NK-92 treated with Interleukin-12 subunit alpha and Interleukin-12 subunit beta, amount 100 ng/mL, for 24 hours (cell line): ENCODE measurements at places on chromosomes 11 and 22.

DNA sequence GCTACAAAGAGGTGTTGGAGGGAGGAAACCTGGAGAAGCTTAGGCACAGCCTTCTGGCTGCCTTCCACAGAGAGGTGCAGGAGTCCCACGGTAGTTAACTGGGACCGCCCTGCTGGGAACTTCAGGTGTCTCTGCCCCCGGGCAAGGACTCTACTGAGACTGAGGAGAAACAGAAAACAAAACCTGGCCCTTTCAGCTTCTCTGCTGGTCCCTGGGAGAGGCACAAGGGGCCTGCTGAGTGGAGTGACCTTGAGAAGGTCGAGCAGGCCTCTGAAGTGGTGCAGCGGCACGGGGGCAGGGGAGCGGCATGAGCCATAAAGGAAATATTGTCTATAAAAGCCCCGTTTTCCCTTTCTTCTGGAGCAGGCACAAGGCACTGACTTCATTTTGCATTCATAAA, 38.9 kb downstream of the NTM start:
- no peak for DNase-seq

DNA sequence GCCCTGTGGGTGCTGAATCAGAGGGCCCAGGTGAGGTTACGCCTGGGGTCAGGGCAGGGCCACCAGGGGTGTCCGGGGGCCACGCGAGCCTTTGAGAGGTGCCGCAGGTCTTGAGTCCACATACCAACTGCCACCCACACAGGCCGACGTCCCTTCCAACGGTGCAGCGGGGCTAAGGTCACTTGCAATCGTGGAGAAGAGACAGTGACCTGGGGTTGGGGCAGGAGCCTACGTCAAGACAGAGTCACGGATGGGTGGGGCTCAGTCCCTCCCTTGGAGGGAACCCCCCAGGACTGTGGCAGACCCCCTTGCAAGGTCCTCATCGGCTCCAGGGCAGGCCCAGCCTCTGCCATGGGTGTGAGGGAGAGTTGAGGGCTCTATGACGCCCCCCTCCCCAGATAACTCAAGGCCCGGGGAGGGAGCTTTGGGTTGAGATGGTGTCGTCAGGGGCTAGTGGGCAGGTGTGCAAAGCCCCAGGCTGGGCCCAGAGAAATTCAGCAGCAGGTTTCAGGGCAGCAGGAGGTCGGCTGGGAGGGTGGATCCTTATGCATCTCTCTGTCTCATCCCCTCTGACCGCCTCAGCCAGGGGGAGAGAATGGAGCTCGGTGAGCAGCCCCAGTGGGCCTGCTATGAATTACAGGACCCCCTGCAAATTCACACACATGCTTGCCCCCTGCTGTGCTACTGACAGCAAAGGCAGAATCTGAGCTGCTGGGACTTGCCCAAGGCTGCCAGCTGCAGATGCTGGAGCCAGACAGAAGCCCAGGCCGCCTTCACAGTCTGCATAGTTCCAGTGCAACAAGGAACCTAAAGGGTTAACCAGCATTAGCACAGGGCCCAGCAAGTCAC, 60.0 kb downstream of the MYEOV start:
- no peak for DNase-seq

- no peak for DNase-seq
Observed at GRCh38 chr11:134001596-134001995, 44.8 kb upstream of the IGSF9B start.

DNA sequence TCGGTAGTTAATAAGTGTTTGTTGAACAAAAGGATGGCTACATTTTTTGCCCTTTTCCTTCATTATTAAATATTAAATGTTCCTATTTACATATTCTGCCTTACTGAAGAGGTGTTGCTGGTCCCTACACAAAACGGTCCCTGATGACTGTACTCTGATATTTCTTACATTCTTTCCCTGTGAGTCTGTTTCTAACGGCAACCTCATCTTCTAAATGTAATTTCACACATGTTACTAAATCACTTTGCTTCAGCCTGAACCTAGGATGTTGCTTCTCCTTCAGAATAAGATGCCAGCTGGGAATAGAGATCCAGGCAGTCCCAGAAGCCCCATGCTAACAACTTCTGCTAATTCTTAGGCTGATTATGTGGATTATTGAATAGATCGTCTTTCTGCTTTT, 50.3 kb downstream of the SPON1 start:
- DNase-seq: no peak

DNA sequence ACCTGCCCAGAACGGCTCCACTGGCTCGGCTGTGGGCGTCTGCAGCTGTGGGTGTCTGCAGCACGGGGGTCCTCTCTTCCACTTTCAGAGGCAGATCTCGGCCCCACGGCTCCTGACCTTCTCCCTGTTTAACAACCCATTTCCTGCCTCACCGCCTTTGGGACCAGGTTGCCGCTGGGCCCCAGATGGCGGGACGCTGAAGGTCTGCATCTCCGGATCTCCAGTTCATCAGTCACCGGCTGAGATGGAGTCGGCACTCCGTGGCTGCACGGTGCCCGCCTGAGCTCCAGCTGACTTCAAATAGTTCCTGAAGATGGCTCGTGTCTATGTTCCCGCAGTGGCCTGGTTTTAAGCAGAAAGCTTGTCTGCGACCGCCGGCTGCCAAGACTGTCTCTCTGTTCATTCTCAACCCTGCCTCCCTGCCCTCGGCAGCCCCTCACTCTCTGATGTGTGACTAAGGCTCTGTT, 475.9 kb downstream of the BRD1 start:
- no peak for DNase-seq

DNA sequence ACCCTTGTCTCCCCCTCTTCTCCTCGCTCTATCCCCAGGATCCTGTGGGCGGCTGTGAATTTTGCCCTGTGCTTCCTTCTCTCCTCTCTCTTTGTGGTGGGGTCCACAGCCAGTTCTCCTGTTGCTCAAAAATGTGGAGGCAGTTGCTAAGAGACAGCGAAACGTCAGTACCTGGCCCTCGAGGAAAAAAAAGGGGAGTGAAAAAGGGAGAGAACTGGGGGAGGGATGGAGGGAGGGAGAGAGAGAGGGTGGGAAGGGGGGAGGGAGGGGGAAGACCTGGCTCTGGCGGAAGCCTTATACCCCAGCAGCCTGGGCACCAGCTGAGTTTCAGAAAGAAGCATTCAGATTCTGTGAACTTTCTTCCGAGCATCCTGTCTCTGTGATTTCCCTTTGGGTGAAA, 2.1 kb upstream of the LRRC55 start:
- no peak for DNase-seq

DNA sequence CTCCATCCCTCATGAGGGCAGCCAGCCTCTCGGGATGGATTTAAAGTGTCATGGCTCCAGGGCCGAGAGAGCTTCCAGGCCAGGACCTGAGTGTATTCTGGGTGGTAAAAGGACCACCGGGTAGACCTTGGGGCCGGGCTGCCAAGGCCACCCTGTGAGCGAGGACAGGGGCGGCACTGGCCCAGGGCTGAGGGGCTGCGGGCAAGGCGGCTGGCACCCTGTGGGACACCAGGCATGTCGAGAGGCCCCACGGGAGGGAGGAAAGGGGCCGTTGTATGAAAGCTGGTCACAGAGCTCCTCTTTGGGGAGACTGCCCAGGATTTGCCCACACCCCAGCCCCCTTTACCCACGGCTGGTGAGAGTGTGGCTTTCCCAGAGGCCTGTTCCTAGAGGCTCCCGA, 92.3 kb upstream of the RTL6 start:
- no peak for DNase-seq

DNA sequence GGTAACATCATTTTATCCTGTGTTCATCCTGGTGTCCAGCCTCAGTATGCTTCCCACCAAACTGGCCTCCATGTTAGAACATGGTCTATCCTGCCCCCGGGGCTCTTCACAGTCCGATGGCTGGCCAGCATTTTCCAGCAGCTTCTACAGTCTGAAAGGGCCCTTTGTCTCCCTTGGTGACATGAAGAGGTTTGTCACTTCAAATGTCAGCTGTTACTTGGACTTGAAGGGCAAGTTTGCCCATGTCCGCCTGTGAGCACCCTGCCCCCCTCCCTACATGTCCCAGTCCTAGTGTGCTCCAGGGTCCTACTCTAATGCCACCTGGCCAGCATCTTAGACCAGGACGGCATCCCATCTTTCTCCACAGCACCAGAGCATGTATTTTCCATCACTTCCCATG, 24.7 kb downstream of the PATZ1 start:
- DNase-seq: no peak

- no peak for DNase-seq
Observed at GRCh38 chr11:35118906-35119305, 20.1 kb upstream of the CD44 start.

GRCh38 chr22:48145738-48146137, 1383.3 kb downstream of the TBC1D22A start:
- DNase-seq: no peak

DNA sequence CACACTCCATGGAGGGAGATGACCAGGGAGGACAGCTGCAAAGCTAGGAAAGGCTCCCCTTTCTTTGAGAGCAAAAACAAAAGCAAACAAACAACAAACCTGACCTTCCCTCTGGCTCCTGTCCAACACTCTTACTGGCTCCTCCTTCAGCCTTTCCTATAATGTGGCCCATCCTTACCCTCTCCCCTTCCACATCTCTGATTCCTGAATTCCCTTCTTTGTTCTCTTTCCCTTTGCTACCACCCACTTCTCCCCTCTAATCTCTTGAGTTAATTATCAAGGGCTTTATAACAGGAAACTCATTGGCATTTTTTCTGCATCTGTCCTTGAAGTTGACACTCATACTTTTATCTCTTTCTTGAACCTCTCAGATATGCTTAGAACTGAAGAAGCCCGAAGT, 56.3 kb downstream of the ZNF280B start:
- DNase-seq: no peak

GRCh38 chr11:126432065-126432461, 76.6 kb downstream of the ST3GAL4 start:
- no peak for DNase-seq

- no peak for DNase-seq
Observed at GRCh38 chr11:119791701-119792151, 62.7 kb upstream of the NECTIN1 start.

DNA sequence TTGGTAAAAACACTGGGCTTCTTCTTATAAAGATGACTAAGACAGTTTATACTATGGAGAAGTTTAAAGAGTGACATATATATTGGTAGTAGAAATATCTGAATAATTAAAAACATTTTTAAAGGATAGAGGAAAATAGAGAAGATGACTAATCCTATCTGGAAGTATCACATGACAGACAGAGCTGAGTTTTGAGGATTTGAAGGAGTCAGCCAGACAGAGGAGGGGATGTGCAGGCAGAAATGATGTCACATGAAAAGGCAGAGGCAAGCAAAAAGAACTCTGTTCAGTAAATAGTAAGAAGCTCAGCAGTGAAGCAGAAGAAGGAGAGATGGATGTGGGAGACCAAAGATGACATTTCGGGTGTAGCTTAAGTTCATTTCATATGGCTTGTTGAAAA, 1.6 kb downstream of the OR10A2 start:
- DNase-seq: no peak

- no peak for DNase-seq
Observed at GRCh38 chr11:103898577-103899336, 137.7 kb upstream of the DDI1 start.

- no peak for DNase-seq
Observed at GRCh38 chr11:12547953-12548650, 126.1 kb upstream of the TEAD1 start.

DNA sequence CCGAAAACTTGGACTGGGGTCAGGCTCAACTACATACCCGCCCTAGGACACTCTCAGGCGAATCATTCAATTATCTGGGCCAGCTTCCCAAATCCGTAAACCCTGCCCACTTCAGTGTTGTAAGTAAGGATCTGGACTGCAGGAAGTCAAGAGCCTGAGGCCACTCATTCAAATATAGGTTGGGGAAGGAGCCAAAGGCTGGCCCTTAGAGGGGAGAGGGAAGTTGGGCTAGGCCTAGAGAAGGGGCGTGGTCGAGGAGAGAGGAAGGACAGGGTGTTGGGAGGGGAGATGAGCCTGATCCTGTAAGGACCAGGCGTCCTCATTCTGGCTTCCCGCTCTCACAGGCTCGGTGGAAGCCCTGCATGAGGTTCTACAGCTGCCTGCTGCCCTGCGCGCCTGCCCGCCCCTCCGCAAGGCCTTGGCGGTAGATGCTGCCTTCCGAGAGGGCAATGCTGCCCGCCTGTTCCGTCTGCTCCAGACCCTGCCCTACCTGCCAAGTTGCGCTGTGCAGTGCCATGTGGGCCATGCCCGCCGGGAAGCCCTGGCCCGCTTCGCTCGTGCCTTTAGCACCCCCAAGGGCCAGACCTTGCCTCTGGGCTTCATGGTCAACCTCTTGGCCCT, 3.0 kb downstream of the SAC3D1 start:
- no peak for DNase-seq

DNA sequence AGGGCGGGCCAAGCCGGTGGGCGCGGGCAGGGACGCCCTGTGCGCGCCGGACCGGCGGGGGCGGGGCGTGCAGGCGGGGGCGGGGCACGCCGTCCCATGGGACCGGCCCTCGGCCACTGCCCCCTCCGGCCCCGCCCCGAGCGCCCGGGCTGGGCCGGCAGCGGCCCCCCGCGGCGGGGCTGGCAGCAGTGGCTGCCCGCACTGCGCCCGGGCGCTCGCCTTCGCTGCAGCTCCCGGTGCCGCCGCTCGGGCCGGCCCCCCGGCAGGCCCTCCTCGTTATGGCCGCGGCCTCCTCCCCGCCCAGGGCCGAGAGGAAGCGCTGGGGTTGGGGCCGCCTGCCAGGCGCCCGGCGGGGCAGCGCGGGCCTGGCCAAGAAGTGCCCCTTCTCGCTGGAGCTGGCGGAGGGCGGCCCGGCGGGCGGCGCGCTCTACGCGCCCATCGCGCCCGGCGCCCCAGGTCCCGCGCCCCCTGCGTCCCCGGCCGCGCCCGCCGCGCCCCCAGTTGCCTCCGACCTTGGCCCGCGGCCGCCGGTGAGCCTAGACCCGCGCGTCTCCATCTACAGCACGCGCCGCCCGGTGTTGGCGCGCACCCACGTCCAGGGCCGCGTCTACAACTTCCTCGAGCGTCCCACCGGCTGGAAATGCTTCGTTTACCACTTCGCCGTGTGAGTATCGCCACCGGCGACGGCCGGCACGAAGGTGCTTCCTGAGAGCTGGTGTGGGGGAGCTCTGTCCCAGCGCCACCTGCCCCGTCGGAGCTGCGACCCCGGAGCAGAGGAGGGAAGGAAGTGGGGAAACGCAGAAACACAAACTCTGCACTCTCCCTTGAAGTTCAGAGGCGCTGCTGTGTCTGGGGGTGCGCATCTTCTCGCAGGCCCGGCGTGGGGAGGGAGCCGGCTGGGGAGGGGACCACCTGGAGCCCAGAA, at the start of gene KCNQ1:
Gene KCNQ1 (plus strand): TSS at position 188 of the 925 bp plus-strand sequence. CDS start 91 bp downstream, at position 279.
- DNase-seq: no peak

DNA sequence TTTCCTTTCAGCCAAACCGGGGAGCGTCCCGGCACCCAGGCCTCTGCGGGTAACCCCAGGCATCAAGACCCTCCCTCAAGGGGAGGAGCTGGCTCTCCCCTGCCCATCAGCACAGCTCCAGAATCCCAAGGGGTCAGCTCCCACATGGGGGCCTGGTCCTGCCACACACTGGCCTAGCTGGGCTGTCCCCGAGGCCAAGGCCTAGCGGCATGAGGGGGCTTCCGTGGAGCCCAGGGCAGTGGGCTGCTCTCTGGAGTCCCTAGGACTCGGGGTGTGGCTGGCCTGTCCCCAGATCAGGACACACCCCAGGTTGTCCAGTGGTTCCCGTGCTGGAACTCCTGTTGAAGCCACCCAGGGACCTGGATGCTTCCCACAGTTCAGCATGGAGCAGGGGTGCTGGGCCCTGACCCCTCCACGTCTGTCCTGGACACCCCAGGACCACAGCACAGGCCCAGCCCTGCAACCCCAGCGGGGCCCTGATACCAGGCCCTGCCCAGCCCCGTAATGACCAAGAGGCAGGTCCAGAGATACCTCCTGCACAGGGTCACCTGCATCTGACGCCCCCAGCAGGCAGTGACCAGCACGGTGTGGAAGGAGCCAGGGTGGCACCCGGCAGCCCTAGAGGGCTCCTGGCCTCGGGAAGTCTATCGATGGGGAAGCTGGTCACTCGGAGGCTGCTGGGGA, 5.5 kb downstream of the HRAS start:
- no peak for DNase-seq
